Left renal cortex interstitium (tissue), 4 donors: ENCODE measurements at places on chromosomes 2 and 18.

DNA sequence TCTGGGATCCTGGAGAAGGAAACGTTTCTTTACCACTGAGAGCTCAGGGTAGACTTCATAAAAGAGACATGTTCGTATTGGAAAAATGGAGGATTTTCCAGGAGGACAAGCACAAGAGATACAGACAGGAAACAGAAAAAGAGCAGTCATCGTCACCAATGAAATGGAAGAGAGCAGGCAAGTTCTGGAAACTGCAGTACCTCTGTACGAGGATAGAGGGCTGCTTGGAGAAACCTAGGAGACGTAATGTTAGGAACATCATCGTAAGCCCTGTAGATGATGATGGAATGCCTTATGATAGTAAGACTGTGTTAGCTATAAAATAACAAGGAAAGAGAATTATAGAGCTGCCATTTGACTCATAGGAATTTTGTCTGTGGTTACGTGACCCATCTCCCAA lies 121.1 kb upstream of the KLHL14 start:
- no peak for DNase-seq

DNA sequence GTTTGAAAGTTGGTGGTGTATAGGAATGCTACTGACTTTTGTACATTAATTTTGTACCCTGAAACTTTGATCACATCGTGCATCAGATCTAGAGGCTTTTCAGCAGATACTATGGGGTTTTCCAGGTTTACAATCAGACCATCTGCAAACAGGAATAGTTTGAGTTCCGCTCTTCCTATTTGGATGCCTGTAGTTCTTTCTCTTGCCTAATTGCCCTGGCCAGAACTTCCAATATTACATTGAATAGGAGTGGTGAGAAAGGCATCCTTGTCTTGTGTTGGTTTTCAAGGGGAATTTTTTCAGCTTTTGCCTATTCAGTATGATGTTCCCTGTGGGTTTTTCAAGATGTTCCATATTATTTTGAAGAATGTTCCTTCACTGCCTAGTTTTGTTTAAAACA lies 633.5 kb downstream of the KCNJ3 start:
- no peak for DNase-seq

- no peak for DNase-seq
These were observed 359.1 kb upstream of the SPRED2 start for GRCh38 chr2:65791404-65791975.

GRCh38 chr2:98241592-98241991 lies 104.7 kb upstream of the CNGA3 start:
- no peak for DNase-seq

- DNase-seq: no peak
These were observed 1.6 kb upstream of the LPIN1 start for GRCh38 chr2:11744631-11745394.

DNA sequence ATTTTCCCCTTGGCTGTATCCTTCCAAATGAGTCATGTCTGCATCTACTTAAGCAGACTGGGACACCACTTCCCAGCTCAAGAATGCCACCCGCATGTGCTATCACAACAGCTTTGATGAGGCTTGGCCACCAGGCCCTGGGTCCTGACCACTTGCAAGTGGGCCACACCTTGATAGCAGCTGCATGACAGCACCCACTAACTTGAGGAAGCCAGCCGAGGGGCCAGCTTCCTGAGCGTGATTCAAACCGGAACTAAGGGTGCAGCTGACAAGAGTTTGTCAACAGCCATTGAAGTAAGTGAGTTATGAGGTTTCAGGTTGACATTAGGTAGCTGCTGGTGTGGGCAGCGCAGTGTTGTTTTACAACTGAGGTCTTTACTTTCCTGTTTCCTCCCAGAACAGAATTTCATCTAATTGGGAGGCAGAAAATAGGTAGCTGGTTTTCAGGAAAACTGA lies 54.4 kb downstream of the EPHA4 start:
- DNase-seq: no peak

DNA sequence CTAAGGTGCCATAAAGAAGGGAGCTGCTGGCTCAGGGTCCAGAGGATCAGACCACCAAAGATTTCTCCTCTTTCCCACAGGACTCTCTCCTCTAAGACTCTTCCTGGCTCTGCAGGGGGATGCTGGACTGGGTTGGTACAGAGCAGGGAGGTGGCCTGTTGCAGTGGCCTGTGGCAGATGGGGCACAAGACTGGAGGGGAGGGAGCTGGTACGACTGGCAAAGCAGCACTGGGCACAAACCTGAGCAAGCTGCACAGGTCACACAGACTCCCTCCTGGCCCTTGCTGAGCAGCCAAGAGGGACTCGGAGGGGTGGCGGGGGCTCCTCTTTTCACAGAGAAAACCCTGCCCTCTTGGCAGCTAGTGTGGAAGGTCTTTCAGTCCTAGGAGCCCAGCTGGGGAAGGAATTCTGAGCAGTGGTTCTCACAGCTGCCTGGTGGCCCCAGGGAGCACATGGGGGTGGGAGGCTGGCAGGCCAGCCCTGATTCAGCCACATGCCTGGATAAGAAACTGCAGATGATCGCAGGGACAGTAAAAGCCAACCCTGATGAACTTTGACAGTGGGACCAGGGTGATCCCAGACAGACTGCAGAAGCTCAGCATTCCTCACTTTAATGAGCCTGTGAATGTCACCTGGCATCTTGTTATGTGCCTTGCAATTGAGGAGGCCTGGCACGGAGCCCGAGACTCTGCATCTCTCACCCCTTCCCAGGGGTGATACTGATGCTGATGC lies 32.5 kb upstream of the ACAA2 start:
- no peak for DNase-seq

- no peak for DNase-seq
These were observed 79.4 kb upstream of the TMEM200C start for GRCh38 chr18:5974696-5975095.

- DNase-seq: no peak
These were observed 90.9 kb downstream of the LOXHD1 start for GRCh38 chr18:46566111-46566510.

GRCh38 chr18:63708650-63709049 lies 5.9 kb downstream of the SERPINB11 start:
- no peak for DNase-seq

DNA sequence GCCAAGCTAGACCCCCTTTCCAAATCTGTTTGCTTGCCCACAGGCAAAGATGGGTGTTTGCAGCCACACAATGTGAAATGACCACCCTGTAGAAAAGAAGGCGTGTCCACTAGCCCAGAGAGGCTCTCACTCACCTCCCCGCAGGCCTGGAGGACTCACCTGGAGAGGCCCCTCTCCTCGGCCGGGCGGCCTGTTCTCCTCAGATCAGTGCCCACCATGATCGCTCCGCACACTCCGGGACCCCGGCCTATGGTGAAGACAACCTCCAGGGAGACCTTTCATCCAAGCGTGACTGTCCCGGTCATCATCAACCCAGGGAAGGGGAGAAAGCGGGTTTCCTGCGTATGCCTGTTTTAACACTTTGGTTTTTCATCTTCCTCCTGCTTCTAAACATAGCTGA lies 328.7 kb upstream of the SALL3 start:
- DNase-seq: no peak

GRCh38 chr2:226802573-226802972 lies 3.0 kb upstream of the IRS1 start:
- DNase-seq: no peak

GRCh38 chr2:102166189-102166845 lies 20.5 kb upstream of the IL1RL2 start:
- no peak for DNase-seq

GRCh38 chr18:10143596-10143995 lies 229.8 kb downstream of the VAPA start:
- DNase-seq: no peak

DNA sequence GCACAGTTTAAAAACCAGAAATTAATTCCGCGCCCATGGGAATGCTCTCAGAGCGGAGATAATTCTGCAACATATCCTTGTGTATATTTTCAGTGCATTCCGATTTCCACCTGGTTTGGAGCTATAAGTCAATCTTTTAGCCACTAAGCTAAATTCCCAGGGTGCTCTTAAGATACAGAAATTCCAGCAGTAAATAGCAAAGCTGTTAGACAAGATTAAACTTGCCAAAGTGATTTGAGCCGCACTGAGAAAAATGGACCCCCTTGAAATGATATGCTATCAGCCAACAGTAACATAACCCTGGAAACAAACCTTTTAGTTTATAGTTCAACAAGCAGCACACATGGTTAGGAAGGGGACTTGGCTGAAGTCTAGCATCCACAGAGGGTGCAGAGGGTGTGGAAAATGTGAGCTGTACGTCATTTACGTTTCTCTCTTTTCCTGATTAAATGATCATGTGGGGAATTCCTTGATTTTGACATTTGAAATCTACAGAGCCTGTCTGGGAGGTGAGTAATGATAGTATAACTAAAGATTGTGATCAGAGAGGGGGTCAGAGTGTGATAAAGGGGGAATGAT lies 99.8 kb upstream of the COPS8 start:
- no peak for DNase-seq
